ENCODE measurements at places on chromosomes 16 and 17.

DNA sequence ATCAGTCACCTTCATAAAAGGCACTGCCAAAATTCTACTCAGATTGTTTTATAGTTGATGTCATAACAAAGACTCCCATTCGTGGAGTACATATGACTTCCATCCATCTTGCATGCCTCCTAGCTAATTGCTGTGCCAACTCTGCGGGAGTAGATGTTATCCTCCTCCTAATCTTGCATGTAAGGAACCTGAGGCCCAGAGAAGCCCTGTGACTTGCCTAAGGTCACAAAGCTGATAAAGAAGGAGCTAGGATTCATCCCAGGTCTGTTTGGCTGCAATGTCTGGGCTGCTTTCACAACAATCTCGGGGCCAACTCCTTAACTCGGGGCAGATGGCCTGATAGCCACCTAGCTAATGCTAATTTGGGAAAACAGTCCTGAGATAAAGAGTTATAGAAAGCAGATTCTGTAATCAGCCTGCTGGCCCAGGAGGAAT lies 87.3 kb downstream of the YPEL2 start:
- no peak for DNase-seq

DNA sequence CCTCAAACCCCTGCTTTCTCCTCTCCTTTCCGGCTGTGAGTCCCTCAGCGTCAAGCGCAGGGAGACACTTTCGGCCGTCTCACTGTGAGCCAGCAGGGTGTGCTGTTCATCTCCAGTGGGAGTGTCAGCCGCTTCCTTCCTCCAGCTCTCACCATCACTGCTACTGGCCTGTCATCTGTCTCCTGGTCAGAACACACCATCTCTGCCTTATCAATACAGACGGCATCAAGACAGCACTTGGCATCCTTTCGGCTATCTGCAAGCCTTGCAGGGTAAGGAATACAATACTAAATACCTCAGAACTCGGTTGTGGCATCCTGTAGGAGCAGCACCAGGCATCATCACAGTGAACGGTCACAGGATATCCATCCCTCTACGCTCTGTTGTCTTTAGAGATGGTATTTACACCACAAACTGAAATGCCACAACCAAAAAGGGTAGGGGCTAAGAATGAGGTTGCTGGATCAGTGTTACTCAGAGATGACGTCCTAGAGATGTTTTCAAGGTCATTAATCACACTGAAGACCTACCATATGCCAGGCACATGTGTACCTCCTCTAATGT lies 20.7 kb upstream of the CMTM4 start:
- peak; percentile 66 for DNase-seq

- DNase-seq: peak; percentile 36
These were observed 44.0 kb upstream of the AKTIP start for GRCh38 chr16:53546988-53547391.

- DNase-seq: no peak
These were observed 124.0 kb downstream of the GP2 start for GRCh38 chr16:20203272-20203671.

GRCh38 chr16:2700786-2701185 lies 18.5 kb downstream of the KCTD5 start:
- no peak for DNase-seq

DNA sequence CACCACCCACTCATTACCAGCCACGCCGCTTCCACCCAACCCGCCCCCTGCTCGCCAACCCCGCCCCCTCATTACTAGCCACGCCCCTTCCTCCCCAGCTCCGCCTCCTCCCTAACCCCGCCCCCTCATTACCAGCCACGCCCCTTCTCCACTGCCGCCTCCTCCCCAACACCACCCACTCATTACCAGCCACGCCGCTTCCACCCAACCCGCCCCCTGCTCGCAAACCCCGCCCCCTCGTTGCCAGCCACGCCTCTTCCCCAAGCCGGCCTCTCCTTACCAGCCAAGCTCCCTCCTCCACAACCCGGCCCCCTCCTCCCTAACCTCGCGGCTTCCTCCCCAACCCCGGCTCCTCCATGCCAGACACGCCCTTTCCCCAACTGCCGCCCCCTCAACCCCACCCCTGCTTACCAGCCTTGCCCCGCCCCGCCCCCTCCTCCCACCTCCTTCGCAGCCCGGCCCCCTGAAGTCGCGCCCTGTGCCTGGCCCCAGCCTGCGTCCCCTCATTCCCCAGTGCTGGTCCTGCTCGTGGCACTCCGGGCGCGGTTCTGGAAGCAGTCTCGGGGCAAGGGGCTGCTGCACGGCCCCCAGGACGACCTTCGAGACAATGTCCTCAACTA lies 7.3 kb downstream of the SLC22A31 start:
- peak; percentile 68 for DNase-seq

GRCh38 chr17:73604476-73604875 lies 39.8 kb downstream of the SDK2 start:
- DNase-seq: no peak

GRCh38 chr17:286571-286970 lies 66.0 kb downstream of the RPH3AL start:
- DNase-seq: no peak

DNA sequence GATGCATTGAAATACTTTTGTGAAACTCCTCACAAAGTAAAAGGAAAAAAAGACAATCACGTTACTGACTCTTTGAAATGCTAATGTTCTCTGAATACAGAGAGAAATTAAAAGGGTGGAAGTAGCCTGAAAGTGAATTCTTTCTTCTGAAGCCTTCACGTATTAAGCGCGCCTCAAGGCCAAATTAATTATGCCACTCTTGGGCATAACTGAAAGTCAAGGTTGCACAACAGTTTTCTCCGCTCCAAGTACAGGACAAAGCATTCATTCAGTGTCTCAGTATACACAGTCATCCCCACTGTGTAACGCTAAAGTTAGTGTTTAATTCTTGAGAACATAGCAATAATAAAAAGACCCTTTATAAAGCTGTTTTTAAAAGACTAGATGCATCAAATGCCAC lies 21.5 kb downstream of the PARN start:
- no peak for DNase-seq

- DNase-seq: peak; percentile 94
These were observed 30.2 kb downstream of the XPO6 start for GRCh38 chr16:28181515-28181914.

DNA sequence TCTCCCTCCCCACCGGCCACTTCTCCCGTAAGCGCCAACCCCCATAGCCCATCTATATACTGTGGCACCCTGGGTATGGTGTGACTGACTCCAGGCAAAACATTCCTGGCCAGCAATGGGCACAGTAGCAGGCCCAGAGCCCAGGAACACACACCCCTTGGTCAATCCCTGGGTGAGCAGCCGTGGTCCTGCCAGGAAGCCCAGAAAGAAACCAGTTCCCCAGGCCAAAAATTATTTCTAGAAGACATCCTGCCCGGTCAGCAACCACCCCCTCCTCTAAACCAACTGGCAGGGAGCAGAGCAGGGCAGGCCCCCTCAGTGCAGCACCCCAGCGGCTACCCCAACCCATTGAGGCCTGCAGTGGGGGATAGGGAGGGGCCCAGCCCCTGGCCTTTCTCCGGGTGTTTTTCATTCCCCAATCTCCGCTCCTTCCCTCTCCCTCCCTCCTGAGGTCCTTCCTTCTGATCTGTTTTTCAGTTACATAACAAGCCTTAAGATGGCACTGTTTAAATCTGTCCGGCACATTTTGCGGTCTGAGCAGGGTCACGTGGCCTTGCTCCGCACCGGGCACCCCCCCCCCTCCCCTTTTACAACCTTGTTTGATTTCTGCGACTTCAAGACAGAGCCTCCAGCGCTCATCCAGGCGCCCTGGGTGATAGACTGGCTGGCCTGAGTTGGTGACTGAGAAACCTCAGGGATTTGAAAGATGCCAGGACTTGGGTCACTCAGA lies 2.0 kb downstream of the NPTX1 start:
- no peak for DNase-seq

GRCh38 chr17:27269201-27269600 lies 24.7 kb upstream of the WSB1 start:
- no peak for DNase-seq

GRCh38 chr17:47208744-47209488 lies at the start of gene MYL4:
Gene MYL4 (plus strand): TSS chr17:47209348. CDS start chr17:47209423, 75 bp downstream.
- no peak for DNase-seq

DNA sequence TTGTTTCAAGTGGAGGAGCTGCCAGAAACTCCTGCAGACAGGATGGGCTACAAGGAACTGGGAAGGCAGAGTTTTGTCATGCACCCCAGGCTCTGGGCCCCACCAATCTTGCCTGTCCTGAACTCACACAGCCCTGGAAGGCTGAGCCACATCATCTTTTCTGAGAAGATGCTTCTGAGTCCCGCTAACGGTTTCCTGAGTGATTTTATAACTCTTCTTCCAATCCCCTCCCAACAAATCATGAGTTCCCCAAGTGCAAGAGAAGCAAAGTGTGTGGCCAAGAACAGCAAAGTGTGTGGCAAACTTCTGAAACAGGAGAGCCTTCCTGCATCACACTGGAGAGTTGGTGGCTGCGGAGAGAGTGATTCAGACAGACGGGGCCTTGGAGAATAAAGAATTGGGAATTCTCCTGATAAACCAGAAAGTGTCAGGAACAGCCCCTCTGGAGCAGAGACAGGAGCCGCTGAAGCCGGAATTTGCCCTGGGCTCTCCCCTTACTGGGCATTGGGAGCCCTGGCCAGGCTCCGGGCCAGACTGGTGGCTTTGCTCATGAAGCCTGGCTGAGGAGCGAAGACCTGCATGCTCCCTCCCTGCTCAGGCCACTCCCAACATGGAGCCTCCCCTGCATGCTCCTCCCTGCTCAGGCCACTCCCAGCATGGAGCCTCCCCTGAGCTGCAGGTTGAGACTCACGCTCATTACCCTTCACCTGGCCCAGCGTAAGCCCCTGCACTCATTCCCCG lies 47.2 kb downstream of the PITPNM3 start:
- DNase-seq: no peak

DNA sequence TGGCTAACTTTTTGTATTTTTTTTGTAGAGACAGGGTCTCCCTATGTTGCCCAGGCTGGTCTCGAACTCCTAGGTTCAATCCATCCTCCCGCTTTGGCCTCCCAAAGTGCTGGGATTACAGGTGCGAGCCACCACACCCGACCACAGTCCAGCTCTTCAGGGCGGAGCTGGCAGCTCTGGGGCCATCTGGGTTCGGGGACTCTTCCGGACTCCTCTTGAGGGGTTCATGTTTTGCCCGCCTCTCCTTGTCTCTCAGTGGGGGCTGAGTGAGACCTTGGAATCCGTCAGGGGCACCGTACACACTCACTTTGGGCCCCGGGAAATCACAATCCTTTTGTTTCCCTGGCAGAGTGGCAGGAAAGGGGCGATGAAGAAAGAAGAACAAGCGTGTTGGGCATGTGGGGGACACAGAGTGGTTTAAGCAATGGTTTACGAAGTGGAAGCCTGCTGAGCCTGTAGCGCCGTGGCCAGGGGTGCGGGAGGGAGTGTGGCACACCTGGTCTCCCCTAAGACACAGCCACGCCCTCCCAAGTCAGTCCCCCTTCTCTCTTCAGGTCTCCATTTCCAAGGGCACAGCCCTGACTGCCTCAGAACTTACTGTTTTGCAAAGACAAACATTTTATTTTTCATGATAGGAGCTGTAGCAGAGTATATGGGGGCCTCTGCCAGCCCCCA lies 26.1 kb downstream of the TNS4 start:
- DNase-seq: no peak

GRCh38 chr17:29557085-29557738 lies 9.6 kb downstream of the ABHD15 start:
- DNase-seq: no peak

DNA sequence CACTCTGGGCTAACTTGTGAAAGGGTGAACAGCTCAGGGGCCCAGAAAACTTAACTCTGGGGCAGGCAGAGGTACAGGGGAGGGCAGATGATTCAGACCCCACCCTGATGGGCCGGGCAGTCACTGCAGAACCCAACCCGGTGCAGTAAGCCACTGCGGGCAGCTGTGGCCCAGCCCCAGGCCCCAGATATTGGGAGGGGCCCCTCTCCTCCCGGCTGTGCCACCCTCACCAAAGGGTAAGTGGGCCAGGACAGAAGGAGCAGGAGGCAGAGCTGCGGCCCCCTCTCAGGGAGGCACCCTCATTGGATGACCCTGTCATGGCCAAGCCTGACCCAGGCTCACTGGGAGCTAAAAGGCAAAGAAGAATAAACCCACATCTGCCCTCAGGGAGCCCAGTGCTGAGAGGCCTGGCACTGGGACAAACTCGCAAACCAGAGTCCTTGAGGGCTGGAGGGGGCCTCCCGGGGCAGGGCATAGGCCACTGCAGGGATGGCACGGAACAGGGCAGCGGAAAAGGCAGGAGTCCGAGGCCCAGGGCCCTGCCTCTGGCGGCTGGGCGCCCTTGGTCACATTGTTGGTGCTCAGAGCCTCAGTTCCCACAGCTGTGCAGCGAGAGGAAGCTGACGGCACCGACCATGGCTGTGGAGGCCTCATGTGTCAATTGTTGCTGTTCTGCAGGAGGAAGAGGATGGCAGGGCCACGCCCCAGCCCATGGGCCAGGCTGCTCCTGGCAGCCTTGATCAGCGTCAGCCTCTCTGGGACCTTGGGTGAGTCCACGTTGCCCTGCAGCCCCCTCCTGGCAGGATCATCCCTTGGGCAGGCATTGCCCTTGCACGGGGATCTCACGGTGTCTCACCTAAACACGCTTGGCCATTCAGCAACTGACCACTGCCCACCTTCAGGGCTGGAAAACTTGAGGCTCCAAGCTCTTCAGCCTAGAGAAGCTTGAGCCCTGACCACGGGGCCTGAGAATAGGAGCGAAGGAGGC lies 3.1 kb downstream of the ITGB4 start:
- no peak for DNase-seq

- DNase-seq: no peak
These were observed 474.4 kb downstream of the SLC39A11 start for GRCh38 chr17:72618001-72618509.

All from fibroblast of skin of left quadriceps (primary cell).